SJSA1 (cell line): ENCODE measurements at places on chromosomes 2 and 18. TPM values are rescaled to one million over a fixed set of nuclear protein-coding genes. Genes with fewer than 3 reads are reported as not detected.

BOLL gene
- not detected in 2 replicates for total RNA-seq

DNA sequence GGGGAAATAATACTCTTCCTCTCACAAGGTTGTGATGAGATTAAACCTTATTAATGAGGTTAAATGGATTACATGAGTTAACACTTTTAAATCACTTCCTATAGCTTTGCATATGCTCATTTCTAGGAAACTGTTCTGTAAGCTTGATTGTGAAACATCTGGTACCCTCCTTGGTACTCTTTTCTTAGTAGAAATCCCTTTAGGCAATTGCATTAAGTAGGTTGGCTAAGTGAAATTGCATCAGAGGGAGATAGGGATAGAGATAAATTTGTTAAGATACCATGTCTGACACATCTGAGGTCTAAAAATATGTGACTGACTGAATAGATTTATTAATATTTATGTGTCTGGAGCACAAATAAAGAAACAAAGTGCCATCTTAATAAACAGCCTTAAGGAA is 275.9 kb upstream of the MAP2 start:
- DNase-seq = no peak
- H3K27me3 ChIP-seq = no peaks in the 10 kb centered on the region
- no peak overlapping the region for H3K4me3 ChIP-seq
- H3K4me1 ChIP-seq = no peaks in the 10 kb centered on the region

- peaks cover 7% of the 10 kb centered on the region for H3K36me3 ChIP-seq
- H3K4me3 ChIP-seq = no peak overlapping the region
- H3K27me3 ChIP-seq = no peaks in the 10 kb centered on the region
- H3K27ac ChIP-seq = no peak overlapping the region
- no peaks in the 10 kb centered on the region for H3K4me1 ChIP-seq
These were observed 28.7 kb downstream of the SMAD2 start for GRCh38 chr18:47901624-47902362.

GRCh38 chr2:80942766-80943165 is 638.2 kb upstream of the LRRTM1 start:
- H3K4me3 ChIP-seq = no peak overlapping the region
- DNase-seq = no peak
- H3K36me3 ChIP-seq = no peaks in the 10 kb centered on the region
- no peaks in the 10 kb centered on the region for H3K27me3 ChIP-seq
- no peaks in the 10 kb centered on the region for H3K4me1 ChIP-seq

- peaks cover 21% of the 10 kb centered on the region for H3K4me1 ChIP-seq
- H3K27me3 ChIP-seq = no peaks in the 10 kb centered on the region
- peaks cover 30% of the 10 kb centered on the region for H3K36me3 ChIP-seq
- DNase-seq = no peak
- H3K27ac ChIP-seq = no peak overlapping the region
- H3K4me3 ChIP-seq = no peak overlapping the region
These were observed 136.7 kb downstream of the ANTXR1 start for GRCh38 chr2:69149631-69150215.
